ENCODE measurements at places on chromosomes 1 and 21.

GRCh38 chr21:34517039-34517438 lies 5.0 kb upstream of the KCNE1 start:
- DNase-seq, result no peak

DNA sequence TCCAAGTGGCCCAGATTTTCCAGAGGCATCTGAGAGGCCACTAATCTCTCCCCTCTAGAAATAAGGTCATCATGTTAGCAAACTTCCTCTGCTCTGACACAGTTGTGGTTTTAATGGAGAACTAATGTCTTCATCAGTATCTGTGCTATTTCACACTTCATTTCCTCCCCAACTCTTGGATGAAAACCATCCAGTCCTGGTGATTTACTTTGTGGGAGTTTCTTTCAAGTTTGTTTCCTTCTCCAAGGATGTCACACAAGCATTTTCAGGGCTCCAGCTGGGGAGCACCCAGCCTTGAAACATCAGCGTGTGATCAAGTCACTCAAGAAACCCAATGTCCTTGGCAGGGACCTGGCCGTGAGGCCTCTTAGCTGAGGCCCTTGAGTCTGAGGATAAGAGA lies 38.8 kb downstream of the TBX15 start:
- no peak for DNase-seq

DNA sequence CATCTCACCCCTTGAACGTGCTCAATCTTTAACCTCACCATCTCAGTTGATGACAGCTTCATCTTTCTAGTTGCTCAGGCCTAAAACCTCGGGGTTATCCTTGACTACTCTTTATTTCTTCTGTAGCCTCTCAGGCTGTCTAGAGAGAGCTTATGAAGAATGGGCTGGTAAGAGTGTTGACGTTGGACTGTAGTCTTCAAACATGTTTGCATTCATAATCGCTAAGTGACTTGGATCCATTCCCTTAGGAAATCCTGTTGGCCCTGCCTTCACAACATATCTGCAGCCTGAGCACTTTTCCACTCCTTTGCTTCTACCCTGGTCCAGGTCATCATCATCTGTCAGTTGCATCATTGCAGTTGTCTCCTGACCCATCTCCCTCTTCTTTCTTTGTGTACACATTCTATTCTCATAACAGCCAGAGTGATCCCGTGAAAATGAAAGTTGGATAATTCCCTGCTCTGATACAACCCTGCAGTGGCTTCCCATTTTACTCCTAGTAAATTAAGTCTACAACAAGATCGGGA lies 10.5 kb downstream of the UCK2 start:
- no peak for DNase-seq

- DNase-seq, result no peak
Measured at GRCh38 chr1:112528076-112528475, 19.3 kb downstream of the WNT2B start.

DNA sequence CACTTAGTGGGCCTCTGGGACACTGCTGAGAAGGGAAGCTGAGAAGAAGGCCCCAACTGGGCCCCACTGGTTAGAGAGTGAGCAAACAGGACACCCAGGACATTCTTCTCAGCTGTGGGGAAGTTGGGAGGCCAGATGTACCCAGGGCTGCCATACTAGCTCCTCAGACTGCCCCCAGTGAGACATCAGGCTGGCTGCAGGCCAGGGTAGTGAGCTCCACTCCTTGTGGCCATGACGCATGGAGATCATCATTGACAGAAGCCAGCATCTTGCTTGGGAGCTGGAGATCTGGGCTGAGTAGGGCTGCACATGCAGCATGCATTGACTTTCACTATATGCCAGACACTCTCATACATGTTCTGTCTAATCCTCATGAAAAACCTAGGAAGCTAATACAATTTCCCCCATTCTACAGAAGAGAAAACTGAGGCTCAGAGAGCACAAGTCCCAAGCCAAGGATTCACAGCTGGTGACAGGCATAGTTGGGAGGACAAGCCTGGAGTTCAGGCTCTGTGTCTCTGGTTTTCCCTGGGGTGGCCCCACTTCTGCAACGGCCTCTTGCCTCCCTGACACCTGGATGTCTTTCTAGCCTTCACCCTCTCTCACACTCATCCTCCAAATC lies 24.1 kb upstream of the MYCL start:
- DNase-seq, result no peak

DNA sequence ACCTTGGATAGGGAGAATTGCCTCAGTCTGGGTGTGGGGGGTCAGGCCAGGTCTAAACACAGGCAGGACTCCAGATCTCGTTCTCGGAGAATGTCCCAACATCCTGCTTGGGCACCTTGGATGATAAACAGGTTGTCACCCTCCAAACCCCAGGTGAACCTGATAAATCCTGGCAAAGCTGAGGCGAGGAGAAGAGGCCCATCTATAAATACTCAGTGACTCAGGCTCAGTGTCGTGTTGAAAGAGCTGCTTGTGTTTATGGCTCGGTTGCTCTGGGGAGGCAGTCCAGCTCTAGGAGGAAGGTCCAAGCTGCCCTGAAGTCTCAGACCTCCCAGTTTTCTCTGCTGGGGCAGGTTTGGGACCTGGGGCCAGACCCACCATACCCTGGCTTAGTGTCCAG lies 15.8 kb upstream of the TRIM63 start:
- DNase-seq, result no peak

GRCh38 chr21:33668180-33668579 lies 25.9 kb downstream of the ITSN1 start:
- no peak for DNase-seq

- DNase-seq, result no peak
Measured at GRCh38 chr1:168771104-168771630, 42.2 kb upstream of the DPT start.

- DNase-seq, result no peak
Measured at GRCh38 chr1:236063919-236064673, 794 bp downstream of the NID1 start.

DNA sequence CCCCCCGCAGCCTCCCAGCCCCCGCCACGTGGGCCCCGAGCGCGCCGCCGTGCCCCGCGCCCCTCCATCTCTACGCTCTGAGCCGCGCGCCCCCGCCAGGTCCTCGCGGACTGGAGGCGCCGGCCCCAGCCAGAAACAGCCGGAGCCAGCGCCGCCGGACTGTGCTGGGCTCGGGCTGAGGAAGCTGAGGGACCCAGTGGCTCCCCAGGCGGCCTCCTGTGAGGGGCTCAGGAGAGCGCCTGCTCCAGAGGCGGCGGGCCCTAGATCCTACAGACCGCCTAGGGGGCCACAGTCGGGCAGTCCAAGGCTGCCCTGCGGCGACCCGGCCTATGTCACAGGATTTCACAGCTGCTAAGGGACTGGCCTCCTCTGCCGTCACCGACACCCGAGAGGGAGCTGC lies 82.1 kb downstream of the NENF start:
- DNase-seq, result no peak

GRCh38 chr1:107919953-107920352 lies 45.0 kb downstream of the VAV3 start:
- DNase-seq, result no peak

Measured in activated T-helper 2 cell treated with anti-CD3 and anti-CD28 coated beads, Interferon-gamma antibody, Interleukin-2, Interleukin-4, amounts not matched to agents 10 μg/mL and 5 μg/mL and 100 μg/mL, durations not matched to agents 14 hours and 24 hours and 36 hours (primary cell).